ENCODE measurements at places on chromosomes 11 and 22. TPM values are rescaled to one million over a fixed set of nuclear protein-coding genes. Genes with fewer than 3 reads are reported as not detected.
A peak's percentile ranks its signal among the peaks of the same experiment; 100 is the strongest.

DNA sequence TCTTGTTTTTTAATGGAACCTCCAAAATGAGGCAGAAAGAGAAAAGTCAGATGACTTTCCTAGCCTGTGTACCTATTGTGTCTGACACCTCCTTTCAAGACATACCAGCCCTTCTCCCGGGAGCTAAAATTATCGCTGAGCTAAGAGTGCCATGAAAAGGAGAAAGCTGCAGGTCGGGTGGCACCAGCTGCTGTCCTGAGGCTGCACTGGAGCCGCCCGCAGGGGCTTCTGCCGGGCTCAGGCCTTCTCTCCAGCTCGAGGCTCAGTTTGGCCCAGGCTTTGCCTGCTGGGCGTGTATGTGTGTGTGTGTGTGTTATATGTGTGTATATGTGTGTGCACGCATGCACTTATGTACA is 27.7 kb upstream of the RAB1B start:
- DNase-seq = no peak
- H3K27ac ChIP-seq = peak overlapping the region; percentile 44
- peaks cover 9% of the 10 kb centered on the region for H3K36me3 ChIP-seq

DNA sequence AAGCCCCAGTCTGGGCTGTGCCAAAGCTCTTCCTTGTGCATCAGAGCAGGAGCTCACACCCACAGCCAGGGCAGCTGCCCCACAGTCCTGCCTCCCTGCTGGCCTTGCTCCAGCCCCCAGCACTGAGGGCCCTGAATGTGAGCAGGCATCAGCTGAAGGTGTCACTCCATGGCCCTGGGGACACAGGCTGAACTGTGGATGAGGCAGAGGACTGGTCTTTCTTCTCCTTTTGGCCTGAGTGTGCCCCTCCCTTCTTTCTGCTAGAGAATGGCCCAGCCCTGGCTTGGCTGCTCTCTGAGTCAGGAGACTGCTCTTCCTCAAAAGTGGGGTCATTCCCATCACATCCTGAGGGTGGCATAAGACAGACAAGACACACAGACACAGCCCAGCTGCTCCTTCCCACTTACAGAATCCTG is 16.2 kb downstream of the OTOG start:
- H3K4me1 ChIP-seq = peaks cover 4% of the 10 kb centered on the region
- no peaks in the 10 kb centered on the region for H3K36me3 ChIP-seq
- peaks cover 4% of the 10 kb centered on the region for H3K27me3 ChIP-seq
- H3K4me3 ChIP-seq = no peak overlapping the region

GRCh38 chr11:123577081-123577598 is 77.3 kb downstream of the SCN3B start:
- H3K36me3 ChIP-seq = peaks cover 2% of the 10 kb centered on the region
- DNase-seq = peak; percentile 80
- no peak overlapping the region for H3K27ac ChIP-seq
- H3K4me3 ChIP-seq = no peak overlapping the region

DNA sequence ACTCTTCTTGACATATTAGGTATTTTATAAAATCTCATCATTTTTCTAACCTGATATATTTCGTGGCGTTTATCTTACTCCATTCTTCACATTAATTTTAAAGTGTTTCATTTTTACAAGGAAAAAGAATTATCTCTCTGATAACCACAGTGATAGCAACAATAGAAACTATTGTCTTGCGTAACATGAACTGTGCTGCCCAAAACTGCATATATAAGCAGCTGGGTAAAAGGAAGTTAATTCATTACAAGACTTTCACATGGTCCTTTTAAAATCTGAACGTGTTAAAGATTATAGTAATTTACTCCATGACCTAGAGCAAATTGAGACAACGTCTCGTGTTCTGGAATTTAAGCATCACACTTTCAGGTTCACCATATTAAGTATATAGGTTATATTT is 210.4 kb upstream of the GRIA4 start:
- H3K4me1 ChIP-seq = no peaks in the 10 kb centered on the region
- H3K27ac ChIP-seq = no peak overlapping the region
- no peak for DNase-seq

Gene PATE2
- total RNA-seq = not detected

Gene PLAAT3
- 15.8 TPM for total RNA-seq

Gene KDM4D
- total RNA-seq = 1.7 TPM

Measured in activated naive CD8-positive, alpha-beta T cell treated with anti-CD3 and anti-CD28 coated beads, Interleukin-2, amount 10 ng/mL, durations not matched to agents 7 days and 5 days (primary cell).